ENCODE measurements at places on chromosomes 1 and 21.

DNA sequence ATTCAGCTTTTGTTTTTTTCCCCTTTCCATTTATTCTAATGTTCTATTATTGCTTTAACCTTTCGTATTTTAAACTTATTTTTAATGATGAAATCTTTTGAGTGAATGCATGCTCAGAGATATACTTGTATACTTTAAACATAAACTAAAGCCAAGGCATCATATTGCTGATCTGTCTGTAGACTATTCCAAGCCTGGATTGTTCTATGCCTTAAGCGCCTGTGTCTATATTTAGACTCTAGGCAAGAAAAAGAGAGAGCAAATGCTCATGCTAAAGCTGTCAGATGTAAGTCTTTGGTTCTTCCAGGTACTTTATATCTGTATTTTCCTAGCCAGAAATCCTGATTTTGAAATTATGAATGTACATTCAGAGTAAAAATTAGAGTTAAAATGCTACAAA lies 14.4 kb downstream of the SH3GLB1 start:
- no peak for DNase-seq
- H3K36me3 ChIP-seq: peaks cover 22% of the 10 kb centered on the region
- H3K4me1 ChIP-seq: peaks cover 13% of the 10 kb centered on the region
- no peak overlapping the region for H3K27ac ChIP-seq
- no peak overlapping the region for H3K4me3 ChIP-seq

DNA sequence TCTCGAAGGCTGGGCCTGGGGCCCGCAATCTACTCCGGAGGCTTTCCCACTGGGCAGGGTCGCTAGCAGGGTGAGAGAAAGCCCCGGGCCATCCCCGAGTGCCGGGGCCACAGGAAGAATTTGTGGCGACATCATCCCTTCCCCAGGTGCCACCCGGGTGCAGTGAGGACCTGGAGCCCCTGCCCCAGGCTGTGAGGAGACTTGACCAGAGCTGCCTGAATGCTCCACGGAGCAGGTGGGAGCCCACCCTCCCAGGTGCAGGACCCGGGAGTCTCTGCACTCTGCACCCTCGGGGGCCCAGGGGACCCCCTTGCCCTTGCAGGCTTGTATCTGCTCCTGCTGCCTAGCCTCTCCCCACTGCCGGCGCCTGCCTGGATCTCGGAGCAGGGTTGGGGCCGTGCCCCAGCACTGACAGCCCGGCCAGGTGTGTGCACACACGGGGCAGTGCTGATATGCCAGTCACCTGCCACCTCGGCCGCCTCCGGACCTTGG lies 67.5 kb upstream of the RGS7 start:
- no peaks in the 10 kb centered on the region for H3K36me3 ChIP-seq
- H3K27ac ChIP-seq: no peak overlapping the region
- no peak for DNase-seq

DNA sequence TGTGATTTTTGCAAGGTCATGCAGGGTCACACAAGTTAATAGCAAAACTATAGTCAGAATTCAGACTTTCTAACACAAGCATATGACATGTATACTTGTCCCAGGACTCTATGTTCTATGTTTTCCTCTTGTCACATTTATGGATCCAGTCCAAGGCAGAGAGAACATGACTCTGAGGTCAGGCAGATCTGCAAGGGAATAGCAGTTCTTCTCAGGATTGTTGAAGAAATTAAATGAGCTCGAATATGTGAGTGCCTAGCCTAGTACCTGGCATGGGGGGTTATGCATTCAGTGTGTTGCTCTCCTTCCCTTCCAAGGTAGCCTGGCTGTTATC lies 9.5 kb upstream of the RPTN start:
- H3K27me3 ChIP-seq: peaks cover 15% of the 10 kb centered on the region
- peaks cover 3% of the 10 kb centered on the region for H3K36me3 ChIP-seq
- no peak for DNase-seq

DNA sequence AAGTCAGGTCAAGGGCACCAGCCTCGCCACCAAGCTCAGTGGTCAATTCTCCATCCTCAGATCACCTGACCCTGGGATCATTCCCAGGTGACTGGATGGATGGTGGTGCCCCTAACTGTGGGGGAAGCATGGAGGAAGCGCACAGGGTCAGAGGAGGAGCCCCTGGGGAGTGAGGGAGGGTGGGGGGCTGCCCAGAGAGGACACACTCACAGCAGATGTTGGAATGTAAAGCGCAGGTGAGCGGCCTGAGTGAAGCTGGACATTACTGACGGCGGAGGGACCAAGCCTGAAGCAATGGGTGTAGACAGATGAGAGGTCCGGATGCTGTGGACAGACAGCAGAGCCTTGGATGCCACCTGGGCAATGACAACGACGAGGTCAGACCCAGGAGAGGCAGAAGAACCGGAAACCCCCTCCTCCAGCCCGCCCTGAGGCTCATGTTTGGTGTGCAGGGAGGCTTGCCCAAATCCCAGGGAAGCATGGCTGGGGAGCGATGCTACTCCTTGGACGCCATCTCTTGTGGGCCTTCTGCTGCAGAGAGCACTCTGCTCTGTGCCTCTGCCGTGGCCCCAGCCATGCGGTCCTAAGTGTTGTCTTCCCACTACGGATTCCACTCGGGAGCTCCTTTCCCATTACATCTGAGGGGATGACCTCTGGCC lies 5.7 kb upstream of the CPLANE2 start:
- H3K36me3 ChIP-seq: peaks cover under 1% of the 10 kb centered on the region
- peak overlapping the region; percentile 60 for H3K27ac ChIP-seq
- DNase-seq: no peak
- peaks cover 21% of the 10 kb centered on the region for H3K4me1 ChIP-seq
- H3K27me3 ChIP-seq: no peaks in the 10 kb centered on the region

DNA sequence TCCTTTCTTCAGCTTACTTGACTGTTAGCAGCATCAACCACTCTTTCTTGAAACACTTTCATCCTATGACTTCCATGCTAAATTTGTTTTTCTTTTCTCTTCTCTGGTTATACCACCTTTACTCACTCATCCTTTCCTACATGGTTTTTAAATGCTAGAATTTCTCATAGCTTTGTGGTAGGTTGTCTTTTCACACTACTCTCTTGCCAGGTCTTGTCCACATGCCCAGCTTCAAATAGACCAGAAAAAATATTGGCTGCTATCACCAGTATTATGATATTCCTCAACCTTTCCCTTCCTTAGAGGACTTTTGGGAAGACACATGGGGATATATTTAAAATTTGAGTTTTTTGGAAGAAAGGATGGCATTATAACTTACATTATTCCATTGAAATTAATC lies 48.8 kb downstream of the PPP1R12B start:
- no peaks in the 10 kb centered on the region for H3K36me3 ChIP-seq
- no peaks in the 10 kb centered on the region for H3K4me1 ChIP-seq
- H3K4me3 ChIP-seq: no peak overlapping the region

DNA sequence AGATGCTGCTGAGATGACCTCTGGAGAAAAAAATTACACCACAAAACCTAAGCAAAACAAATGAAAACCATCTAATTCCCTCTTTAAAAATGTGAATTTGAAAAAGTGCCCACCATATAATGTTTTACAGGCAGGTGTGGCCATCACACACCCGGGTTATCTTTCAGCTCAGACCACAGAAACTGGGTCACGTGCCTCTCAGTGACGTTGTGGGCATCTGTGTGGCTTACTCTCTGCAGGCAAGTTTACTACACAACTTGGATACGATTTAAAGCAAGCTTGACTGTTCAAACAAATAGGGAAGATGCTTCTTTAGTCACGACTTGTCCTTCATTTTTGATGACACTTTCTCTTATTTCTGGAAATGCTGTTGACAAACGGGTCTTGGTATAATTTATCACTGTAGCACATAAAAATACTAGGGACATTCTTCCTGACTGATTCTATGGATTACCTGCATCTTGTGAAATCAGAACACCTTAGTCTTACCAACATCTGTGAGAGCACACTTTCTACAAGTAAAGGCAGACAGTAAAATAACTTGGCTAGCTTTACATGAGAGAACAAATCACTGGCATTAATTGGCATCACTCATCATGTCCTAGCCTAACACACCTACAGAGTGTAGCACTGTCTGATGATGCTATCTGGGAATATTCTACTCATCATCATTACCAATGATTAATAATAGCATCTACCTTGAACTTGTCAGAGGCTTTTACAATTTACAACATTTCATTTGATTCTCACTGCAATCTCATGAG lies 89.3 kb upstream of the EDEM3 start:
- H3K4me3 ChIP-seq: peak overlapping the region; percentile 30
- H3K27me3 ChIP-seq: no peaks in the 10 kb centered on the region
- peak overlapping the region; percentile 83 for H3K27ac ChIP-seq
- H3K4me1 ChIP-seq: peaks cover 46% of the 10 kb centered on the region
- peaks cover 25% of the 10 kb centered on the region for H3K36me3 ChIP-seq
